ENCODE measurements at places on chromosomes 2 and 18.

DNA sequence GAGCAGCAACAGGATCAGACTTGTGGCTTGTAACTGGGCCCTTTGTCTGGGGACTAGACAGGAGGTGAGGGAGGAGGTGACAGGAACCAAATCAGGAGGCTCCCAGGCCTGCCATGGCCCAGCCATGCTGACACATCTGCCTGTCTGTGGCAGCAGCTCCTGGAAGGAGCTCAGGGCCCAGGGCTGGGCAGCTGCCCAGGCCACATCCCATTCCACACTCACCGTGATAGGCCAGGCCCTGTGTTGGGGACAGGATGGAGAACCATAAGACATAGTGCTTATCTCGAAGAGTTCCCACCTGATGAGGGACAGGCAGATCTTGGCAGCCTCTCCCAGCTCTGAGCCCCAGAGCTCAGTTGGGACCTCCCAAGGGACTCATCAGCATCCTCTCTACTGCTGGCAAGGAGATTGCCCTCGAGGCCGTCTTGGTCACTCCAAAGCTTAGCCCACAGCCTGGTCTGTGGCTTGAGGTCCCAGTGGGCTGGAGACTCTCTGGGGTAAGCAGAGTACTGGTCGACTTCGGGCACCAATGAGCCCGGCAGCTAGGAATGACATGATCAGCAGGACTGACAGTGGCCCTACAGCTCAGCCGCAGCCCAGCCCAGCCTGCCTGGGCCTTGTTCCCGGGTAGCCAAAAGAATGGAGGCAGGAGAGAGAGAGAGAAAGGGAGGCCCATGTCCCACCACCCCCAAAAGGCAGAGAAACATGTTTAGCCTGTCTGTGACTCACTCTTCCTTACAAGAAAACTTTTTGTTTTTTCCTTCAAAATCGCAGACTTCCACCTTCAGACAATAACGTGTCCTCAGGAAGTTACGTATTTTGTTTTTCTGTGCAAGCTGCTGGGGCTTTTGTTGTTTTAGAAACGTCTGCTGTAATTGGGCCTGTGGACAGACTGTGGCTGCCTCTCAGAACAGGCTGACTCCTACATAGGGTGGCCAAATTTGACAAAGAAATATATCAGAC, 82.1 kb downstream of the HS1BP3 start:
- no peak for DNase-seq

DNA sequence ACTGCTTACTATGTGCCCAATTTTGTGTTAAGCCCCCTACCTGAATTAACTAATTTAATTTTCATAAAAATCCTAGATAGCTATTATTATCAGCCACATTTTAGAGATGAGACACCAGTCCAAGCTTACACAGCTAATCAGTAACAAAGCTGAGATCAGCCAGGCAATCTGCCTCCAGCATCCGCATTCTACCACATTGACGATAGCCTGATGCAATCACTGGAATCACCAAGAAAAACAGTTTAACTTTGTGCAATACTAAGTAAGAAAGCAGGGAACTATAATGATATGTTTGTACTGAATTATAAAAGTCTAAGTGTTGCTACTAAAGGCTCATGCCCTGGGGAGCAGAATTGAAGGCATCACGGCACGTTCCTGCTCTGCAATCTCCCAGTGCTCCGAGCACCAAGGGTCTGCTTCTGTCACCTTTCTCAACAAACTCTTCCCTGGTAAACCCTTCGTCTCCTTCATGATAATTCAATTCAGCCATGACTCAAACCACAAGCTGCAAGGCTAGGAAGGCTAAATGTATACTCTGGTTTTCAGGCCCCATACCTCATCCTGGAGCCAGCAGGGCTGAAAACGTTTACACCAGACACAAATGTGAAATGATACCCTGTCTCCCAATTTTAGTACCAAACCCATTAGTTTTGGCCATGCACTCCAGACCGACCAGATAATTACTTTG, 19.4 kb downstream of the KANSL3 start:
- DNase-seq: no peak

- no peak for DNase-seq
Measured at GRCh38 chr2:82968358-82968757, 1490.7 kb downstream of the SUCLG1 start.

- DNase-seq: no peak
Measured at GRCh38 chr2:16155766-16156165, 215.4 kb downstream of the MYCN start.

Data from activated CD8-positive, alpha-beta memory T cell treated with anti-CD3 and anti-CD28 coated beads for 1 hour (primary cell).